AG10803 (cell line): ENCODE measurements at places on chromosomes 4 and X.
A peak's percentile ranks its signal among the peaks of the same experiment; 100 is the strongest.

DNA sequence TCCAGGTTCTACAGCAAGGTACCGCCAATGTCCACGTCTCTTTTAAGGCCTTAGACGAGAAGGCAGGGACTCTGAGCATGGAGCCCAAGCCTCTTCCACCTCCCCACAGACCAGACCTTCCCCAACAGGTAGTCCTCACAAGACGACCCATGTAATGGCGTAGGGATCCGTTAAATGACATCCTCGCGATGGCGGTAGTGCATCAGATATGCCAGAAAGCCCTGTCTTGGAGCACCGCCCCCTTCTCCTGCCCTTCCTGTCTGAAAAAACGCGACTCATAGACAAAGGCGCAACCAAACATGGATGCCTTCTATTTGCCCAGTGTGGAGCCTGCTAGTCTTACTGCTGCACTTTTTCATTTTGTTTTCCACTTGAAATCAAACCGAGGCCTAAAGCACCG, 185.4 kb downstream of the OR13H1 start:
- no peak for DNase-seq

- peak; percentile 24 for DNase-seq
Measured at GRCh38 chrX:47643926-47644325, 6.4 kb downstream of the ELK1 start.

DNA sequence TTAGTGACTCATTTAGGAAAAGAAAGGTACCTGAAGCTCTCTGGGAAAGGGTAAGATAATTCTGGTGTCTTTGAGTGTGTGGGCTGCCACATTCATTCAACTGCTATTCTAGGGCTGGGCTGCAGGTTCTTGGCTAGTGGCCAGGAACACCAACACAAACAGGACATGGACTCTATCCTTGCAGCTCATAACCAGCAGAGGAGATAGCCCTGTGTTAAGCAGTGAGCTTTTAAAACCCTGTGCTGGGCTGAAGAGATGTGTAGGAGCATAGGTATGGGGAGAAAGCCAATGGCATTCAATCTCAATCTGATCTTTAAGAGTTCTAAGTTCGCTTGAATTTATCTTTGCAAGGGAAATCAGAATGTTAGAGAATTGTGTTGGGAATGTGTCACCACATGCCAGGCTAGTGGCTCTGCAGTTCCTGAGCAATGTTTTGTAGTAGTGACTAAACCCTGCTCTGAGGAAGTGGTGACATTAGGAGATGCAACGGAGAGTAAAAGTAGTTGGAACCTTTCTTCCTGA, 39.2 kb downstream of the SGMS2 start:
- no peak for DNase-seq

DNA sequence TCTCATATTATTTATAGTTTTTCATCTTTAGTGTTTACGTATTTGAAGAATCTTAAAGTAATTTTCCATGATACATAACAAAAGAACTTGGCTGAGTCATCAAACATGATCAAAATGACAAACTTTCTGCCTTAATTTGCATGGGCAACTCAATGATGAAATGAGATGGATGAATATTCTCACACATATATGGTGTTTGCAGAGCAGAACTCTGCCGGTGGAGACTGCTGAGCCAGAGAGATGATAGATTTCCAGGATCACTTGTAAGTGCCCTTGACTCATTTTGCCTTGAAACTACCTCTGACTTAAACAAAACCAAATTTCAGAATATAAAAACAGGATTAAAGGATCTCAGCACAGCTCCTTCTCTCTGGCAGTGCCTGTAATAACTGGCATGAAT, 38.2 kb downstream of the TRPC3 start:
- peak; percentile 1 for DNase-seq

DNA sequence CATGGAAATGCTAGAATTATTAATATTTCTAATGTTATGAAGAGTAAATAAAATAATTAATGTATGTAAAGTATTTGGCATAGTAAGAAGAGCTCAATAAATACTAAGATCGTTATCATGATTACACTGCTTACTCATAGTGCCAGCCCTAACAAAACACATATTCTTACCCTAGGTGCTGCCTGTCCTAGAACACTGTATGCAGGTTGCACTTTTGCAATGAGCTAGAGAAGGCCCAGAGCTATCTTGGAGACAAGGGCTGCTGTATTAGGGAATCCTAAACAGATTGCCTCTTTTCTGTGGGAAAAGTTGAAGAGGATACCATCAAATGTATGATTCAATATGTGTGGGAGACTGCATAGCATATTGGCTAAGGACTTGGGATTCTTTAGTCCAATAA, 48.0 kb upstream of the TMEM164 start:
- DNase-seq = no peak

DNA sequence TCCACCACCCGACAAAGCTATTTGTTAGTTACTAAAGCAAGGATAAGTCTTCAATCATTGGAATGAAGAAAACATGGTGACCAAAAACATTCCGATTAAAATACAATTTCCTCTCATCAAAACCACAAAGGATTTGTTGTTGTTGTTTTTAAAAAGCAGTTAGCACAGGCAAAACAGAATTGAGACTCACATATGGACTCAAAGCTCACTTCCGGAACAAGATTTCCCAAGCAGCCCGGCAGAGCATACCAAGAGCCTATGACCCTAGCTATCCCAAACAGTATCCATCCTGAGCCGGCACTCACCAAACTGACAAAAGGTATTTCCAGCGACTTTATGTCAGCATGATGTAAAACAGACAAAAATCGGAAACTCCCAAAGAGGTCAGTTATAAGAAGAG, 39.9 kb downstream of the ADGRA3 start:
- DNase-seq = no peak

DNA sequence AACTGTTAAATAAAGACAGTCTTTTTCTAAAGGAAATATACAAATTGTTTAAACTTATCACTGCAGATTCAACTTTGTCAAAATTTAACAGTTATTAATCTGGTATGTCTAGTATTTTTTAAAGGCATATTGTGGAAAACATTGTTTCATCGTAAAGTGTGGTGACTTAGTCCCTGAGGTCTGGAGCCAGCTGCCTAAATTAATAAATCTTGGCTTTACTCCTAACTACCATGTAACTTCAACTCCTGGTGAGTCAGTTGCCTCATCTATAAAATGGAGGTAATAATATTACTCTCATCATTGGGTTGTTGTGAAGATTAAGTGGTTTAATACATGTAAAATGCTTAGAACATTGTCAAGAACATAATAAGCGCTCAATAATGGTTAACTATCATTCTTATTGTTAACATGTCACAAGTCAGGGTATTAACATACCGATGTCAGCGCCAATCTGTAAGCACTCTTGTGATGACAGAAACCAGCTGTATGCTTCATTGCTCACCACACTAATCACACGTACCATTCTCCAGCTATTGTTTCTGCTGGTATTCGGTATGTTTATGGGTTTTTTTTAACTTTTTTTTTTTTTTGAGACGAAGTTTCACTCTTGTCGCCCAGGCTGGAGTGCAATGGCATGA, 14.1 kb upstream of the SMIM43 start:
- peak; percentile 88 for DNase-seq

GRCh38 chr4:10063544-10064300, 42.4 kb upstream of the SLC2A9 start:
- DNase-seq = peak; percentile 85

DNA sequence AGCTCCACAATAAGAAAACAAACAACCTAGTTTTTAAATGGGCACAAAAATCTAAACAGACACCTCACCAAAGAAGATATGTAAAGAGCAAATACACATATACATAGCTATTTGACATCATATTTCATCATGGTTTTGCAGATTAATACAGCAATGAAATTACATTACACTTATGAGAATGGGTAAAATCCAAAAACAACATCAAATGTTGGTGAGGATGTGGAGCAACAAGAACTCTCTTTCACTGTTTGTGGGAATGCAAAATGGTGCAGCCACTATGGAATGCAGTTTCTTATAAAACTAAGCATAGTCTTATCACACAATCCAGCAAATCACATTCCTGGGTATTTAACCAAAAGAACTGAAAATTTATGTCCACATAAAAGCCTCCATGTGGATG, 25.0 kb downstream of the TLR6 start:
- peak; percentile 51 for DNase-seq

GRCh38 chrX:73398185-73398914, 48.5 kb upstream of the CDX4 start:
- DNase-seq = no peak

DNA sequence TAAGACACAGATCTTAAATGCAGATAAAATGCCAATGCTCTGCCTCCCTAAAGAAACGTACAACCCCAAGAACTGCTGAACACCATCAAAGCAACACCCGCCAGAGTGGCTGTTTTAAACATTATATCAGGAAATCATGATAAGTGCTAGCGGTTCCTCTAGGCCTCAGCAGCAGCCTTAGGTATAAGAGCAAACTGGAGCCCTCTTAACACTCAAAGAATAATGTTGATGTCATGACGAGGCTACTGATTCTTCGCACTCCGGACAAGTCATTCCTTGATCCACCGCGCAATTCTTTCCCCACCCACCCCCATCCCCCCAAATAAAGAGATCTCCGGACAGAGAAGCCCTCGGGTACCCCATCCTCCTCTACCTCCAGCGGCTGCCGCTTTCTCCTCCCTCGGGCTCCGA, 507 bp downstream of the LIN54 start:
- peak; percentile 33 for DNase-seq

DNA sequence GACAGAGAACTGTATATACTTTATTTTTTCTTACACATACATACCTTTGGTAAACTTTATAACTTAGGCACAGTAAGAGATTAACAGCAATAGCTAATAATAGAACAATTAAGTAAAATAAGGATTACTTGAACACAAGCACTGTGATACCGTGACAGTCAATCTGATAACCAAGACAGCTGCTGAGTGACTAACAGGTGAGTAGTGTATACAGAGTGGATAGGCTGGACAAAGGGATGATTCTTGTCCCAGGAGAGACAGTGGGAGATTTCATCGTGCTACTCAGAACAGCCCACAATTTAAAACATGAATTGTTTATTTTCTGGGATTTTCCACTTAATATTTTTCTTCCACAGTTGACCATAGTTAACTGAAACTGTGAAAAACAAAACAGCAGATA, 411.8 kb downstream of the PPP1R2C start:
- DNase-seq = no peak
